ENCODE measurements at places on chromosomes 5 and 9.
A peak's percentile ranks its signal among the peaks of the same experiment; 100 is the strongest.

DNA sequence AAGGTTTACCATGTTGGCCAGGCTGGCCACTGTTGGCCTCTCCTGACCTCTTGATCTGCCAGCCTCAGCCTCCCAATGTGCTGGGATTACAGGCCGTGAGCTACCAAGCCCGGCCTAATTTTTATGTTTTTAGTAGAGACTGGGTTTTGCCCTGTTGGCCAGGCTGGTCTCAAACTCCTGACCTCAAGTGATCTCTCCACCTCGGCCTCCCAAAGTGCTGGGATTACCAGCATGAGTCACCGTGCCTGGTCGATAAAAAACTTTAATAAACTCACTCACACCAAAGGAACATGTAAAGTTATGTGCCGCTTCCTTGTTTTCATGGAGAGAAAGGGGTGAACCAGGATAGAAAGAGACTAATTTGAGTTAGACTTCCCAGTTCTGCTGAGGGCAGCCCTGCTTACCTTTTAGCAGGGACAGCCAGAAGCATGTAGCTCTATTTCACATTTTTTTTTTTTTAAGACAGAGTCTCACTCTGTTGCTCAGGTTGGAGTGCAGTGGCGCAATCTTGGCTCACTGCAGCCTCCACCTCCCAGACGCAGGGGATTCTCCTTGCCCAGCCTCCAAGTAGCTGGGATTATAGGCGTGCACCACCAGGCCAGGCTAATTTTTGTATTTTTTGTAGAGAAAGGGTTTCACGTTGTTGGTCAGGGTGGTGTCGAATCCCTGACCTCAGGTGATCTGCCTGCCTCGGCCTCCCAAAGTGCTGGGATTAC lies 11.4 kb upstream of the HAUS6 start:
- no peak for DNase-seq

GRCh38 chr5:175854231-175855040 lies 16.9 kb upstream of the CPLX2 start:
- no peak for DNase-seq

DNA sequence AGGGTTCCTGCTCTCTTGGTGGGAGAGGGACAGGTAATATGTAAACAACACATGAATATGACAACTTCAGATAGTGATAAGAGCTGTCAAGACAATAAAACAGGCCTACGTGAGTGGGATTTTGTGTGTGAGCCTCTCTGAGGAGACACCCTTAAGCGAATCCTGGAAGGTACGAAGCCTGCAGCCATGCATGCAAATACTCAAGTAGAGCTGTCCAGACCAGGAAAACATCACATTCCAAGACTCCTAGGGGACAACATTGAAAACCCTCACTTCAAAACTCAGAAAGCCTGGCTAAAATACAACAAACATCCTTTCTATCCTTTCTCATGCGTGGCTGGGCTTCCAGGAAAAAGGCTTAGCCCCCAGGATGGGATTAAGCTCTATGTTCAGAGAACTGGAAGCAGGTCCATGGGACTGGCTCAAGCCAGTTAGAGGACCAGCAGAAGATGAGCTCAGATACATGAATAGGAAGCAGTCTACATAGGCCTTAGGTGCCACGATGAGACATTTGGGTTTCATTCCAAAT lies 124.8 kb upstream of the IQGAP2 start:
- DNase-seq = no peak

DNA sequence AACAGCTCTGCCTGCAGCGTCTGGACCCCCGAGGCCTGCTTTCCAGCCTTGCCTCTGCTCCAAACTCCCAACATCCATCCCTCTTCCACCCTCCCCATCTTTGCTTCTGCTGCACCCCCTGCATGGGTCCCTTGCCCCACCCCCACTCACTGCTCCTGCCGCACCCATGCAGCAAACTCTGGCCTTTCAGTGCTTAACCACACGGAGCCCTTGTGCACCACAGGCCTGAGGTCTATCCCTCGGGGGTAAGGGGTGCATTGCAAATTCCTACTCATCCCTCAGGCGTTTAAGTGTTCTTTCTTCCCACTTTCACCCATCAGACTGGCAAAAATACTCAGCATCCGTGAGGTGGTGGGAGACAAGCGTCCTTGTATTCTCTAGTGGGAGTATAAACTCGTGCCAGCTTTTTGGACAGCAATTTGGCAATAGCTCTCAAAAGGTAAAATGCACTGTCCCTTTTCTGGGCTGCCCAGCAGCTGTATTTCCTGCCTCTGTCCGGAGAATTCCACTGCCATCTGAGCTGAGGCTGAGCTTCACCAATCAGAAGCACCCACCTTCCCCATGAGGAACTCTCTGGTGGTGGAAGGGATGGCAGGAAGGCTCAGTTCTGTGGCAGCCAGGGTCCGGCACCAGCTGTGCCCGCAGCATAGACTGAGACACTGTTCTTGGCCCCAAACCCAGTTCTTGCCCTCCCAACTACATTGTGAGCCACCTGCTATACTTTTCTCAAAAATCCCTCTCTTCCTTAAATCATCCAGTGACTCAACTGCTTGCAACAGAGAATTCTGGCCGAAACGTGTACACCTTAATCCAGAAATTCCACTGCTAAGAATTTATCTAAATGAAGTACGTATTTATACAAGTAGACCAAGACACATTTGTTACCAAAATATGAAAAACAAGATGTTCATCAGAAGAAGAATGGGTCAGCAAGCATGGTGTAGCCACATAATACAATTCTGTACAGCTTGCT lies 15.0 kb downstream of the PSMB7 start:
- DNase-seq = no peak

- no peak for DNase-seq
Observed at GRCh38 chr5:20020247-20020646, 32.2 kb upstream of the CDH18 start.

GRCh38 chr5:76473661-76474060 lies 70.6 kb downstream of the IQGAP2 start:
- no peak for DNase-seq

DNA sequence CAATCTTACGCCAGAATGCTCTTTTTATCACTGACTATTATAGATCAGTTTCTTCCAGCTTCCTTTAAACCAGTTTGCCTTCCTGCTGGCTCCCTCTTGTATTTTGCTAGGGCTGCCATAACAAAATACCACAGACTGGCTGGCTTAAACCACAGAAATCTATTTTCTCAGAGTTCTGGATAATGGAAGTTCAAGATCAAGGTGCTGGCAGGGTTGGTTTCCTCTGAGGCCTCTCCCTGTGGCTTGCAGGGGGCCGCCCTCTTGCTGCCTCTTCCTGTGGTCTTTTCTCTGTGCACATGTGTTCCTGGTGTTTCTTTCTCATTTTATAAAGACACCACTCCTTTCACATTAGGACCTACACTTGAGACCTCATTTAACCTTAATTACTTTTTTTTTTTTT lies 6.8 kb upstream of the FXN start:
- DNase-seq = no peak

DNA sequence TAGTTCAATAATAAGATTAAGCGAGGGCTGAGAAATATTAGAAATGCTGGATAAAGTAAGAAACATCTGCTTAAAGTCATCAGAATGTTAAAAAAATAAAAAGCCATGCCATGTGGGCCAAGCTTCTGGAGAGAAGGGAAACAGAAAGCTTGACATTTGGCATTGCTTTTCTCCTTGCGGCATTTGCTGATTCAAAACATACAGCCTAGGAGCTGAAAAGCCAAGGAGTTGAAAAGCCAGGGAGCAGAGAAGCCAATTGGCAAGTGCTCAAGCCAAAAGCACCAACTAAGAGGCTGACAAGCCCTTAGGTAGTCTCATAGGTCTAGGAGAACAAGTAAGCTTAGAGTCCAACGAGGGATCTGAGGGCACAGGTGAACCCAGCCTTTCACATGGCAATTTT lies 754.3 kb downstream of the TLE4 start:
- DNase-seq = no peak

GRCh38 chr5:144577676-144578075 lies 407.0 kb downstream of the KCTD16 start:
- no peak for DNase-seq

GRCh38 chr9:38019731-38020130 lies 49.3 kb downstream of the SHB start:
- no peak for DNase-seq

- no peak for DNase-seq
Observed at GRCh38 chr5:145393426-145393825, 441.7 kb downstream of the PRELID2 start.

GRCh38 chr5:135446615-135447014 lies 533 bp downstream of the DCANP1 start:
- DNase-seq = no peak

- DNase-seq = peak; percentile 48
Observed at GRCh38 chr9:98081477-98082219, 25.1 kb downstream of the NANS start.

GRCh38 chr5:94248175-94248875 lies 370.1 kb downstream of the KIAA0825 start:
- no peak for DNase-seq

DNA sequence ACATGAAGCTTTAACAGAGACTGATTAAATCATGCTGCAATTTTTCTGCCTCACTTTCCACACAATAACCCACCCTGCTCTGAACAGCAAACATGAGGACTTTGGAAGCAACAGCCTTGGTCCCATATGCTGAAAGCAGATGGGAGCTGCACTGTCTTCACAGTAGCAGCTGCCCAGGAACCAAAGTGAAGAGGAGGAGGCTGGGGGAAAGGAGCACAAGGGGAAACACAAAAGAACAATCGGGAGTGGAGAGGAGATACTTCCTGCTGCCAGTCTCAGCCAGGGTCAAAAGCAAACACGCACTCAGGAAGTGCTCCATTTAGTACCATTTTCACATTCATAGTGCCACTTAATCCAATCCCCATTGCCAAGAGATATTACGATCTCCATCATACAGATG lies 183.3 kb upstream of the PUM3 start:
- no peak for DNase-seq
